Aorta (tissue), 5 donors: ENCODE measurements at places on chromosomes 13 and 19. TPM values are rescaled to one million over a fixed set of nuclear protein-coding genes. Genes with fewer than 3 reads are reported as not detected.

The THAP8 gene
- 1.8 TPM for total RNA-seq

The CNMD gene
- not detected for total RNA-seq

The CEACAM1 gene
- 5.1 TPM for total RNA-seq

DNA sequence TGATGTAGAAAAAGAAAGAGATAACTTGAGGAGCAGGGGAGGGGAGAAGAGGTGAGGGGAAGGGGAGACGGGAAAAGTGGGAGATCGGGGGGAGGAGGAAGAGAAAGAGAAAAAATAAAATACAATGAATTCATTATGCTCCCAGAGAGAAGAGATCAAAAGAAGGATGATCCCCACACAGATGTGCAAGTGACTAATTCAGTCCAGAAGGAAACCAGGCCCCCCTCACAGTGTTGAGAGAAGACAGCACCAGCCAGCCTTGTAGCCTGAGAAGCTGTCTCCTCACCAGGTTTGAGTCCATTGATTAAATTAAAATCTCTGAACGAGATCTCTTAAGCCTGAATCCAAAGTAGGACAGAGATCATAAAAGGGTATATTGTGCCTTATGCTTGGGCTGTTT is 333.7 kb upstream of the NBEA start:
- no peak for DNase-seq

DNA sequence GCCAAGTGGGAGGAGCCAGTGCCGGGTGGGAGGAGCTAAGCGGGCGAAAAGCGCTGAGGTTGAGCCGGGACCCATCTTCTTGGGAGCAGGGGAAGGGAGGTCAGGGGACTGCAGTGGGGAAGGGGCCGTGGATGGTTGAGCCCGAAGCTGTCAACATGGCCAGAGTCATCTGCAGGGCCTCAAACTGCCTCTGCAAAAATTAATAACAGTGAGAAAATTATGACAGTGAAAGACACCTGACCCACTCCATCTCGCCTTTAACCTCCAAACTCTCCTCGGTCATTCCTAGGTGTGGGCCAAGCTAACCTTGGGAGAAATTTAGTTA is 30.1 kb downstream of the ZNF557 start:
- no peak for DNase-seq

DNA sequence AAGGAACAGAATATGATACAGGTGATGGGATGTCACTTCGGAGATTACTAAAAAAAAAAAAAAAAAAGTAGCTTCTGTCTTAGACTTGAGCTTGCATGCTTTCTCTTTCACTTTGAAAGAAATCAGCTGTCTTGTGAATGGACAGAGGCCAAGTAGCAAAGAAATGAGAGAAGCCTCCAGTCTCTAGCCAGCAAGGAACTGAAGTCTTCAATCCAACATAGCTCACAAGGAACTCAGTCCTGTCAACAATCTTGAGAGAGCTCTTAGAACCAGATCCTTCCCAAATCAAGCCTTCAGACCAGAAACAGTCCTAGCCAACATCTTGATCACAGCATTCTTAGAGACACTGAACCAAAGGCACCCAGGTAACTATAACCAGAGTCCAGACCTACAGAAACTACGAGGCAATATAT is 7.7 kb downstream of the N4BP2L2 start:
- DNase-seq = no peak

DNA sequence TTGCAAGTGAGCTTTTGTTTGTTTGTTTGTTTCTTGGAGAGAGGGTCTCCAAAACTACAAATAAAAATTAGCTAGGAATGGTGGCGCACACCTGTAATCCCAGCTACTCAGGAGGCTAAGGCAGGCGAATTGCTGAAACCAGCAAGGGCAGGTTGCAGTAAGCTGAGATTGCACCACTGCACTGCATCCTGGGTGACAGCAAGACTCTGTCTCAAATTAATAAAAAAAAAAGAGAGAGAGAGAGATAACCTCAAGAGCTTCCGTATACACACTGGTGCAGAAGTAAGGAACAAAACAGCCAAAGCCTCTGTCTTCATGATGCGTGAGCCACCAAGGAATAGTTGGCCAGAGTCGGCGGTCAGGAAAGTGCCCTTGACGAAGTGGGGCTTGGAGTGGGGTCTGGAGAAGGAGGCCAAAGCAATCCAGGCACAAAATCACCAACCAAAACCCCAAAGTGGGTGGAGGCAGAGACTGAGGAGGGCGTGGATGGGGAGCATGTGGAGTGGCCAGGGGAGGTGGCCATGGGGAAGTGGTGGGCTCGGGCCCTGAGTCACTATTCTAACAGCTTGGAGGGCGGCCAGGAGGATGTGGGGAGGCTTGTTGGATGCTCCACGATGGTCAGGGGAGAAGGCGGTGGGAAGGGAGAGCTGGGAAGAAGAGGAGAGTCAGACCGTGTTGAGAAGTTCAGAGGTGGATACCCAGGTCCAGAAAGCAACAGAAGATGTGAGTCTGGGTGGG is 21.2 kb upstream of the TOMM40 start:
- peak; percentile 87 for DNase-seq

DNA sequence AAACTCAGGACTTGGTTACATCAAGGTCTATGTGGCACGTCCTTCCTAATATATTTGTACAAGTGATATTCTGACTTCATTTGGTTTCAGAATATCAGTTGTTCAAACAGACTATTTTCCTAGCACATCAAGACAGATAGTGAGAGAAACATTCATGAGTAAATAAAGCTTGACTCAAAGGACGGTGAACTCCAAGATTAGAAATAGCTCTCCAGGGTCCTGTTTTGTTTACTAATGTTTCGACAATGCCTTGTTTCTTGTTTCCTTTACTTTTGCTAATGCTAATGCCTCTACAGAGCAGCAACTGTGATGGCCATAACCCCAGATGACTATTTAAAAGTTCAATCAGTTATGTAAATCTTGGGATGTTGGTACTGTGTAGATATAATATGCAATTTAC is 313.9 kb downstream of the KLF12 start:
- no peak for DNase-seq

DNA sequence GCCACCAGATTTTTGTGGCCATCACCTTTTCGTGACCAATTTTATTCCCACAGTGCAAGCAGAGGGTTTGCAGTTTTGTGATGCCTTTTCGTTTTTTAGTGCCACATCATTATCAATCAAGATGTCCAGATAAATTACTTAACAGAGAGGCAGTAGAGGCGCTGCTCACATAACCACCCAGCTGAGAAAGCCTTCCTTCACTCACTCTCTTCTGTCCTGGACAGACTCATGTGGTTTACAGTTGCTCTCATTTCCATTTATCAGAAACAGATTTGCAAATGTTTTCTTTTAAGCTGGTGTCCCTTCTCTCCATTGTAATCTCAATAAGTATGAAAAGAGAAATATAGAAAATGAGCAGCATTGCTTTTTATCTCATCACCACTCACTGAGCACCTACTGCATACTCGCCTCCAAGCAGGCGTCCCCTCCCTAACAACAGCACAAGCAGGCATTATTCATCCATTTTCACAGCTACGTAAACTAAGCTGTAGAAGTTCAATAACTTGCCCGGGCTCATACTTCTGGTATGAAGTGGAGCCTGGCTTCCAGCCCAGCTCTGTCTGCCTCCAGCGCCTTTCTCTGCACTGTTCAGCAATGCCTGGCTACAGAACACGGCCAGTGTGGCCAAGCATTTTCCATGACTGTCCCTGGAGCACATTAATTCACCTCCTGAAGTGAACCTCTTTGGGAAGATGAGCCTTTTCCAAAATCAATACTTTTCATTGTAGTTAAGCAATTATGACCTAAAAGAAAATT is 34.6 kb upstream of the KATNAL1 start:
- DNase-seq = peak; percentile 92

DNA sequence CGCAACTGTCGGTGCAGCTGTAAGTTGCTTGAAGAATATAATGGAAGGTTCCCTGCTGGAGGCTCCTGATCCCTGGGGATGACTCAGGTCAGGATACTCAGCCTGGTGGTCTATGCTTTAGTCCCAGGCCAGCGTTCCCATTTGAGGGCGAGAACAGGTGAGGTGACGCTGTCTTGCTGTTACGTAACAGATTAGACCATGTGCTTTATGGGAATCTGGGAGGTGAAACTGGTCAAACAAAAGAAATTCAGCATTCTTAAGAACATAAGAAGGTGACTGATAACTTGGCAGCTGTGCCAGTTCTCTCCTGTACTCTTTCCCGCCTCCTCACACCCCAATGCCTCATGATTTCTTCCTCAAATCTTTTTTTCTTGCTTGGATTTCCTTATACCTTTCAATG is at the start of gene CXCL17:
Gene CXCL17 (minus strand): TSS at position 114 of the 400 bp plus-strand sequence. CDS start 114 bp downstream, outside the sequence.
- no peak for DNase-seq

DNA sequence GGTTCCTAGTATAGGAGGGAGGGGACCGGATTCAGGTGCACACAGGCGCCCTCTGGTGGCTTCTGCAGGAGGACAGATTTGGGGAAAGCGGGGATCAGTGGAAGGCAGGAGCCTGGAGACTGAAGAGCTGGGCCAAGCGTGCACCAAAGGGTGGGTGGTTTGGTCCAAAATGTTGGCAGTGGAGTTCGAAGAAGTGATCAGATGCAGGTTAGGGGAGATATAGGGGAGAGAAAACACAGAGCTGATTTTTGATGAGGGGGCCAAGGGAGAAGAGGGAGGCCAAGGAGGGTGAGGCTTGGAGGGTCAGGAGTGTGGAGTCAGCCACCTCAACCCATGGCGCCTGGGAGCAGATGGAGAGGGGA is 6.8 kb upstream of the CARM1 start:
- peak; percentile 89 for DNase-seq

DNA sequence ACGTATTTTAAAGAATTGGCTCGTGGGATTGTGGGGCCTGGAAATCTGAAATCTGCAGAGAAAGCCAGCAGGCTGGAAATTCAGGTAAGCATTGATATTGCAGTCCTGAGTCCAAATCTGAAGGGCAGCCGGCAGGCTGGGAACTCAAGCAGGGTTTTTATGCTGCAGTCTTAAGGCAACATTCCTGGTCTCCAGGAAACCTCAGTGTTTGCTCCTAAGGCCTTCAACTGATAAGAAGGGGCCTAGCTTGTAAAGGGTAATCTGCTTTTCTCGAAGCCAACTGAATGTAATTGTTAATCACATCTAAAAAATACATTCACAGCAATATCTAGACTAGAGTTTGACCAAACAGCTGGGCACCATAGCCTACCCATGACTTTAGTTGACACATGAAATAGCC is 154.4 kb downstream of the EFNB2 start:
- DNase-seq = no peak

DNA sequence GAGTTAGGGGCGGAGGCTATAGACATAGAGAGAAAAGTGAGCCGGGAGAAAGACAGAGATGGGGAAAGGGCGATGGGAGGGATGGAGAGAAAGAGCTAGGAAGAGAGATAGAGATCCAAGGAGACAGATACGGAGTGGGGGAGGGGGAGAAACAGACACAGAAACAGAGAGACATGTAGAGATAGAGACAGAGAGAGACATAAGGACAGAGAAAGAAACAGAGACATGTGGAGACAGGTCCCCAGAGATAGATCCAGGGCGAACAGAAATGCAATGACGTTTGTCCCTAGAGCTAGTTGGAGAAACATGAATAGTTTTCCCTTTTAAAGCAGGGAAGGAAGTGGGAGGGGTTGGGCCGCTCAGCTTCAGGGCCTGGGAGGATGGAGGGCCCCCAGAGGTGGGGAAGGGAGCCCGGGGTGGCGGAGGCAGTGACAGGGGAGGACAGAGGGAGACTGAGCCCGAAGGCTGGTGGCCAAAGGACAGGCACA is 4.6 kb downstream of the PPP1R14A start:
- DNase-seq = peak; percentile 80

GRCh38 chr19:32489971-32490370 is 84.4 kb downstream of the DPY19L3 start:
- no peak for DNase-seq

- no peak for DNase-seq
Observed at GRCh38 chr19:10858204-10858828, 10.1 kb downstream of the C19orf38 start.

DNA sequence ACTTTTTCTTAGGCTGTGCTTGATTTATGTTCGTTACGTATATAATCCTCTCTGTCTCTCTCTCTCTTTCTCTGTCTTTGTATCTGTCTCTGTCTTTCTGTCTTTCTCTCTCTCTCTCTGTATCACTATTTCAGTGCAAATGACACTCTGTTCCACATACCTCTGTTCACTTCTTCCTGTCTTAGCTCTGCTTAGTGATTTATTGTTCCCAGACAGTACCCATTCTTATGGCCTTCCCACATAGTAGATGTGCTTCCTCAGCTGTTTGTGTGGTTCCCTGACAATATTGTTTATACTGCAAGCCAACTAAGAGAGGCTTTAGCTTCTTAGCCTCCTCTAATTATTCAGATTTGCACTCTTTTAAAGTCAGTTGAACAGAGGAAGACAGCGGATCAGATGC is 1244.2 kb downstream of the DIAPH3 start:
- no peak for DNase-seq

DNA sequence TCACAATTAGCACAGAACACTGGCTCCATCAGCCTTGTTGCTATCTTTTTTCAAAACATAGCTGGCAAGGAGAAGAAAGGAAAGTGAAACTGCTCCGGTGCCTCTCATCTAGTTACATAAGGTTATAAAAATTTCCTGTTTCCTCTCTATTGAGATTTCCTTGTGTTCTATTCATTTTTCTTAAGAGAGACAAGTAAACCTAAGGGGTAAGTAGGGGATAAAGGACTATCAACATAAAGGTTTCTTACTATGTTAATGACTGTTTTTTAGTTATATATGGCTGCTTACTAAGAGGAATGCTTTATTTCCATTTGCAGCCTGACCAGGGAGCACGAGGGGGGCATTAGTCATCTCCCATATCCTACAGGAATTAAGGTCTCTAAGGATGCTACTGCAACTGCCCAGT is 73.2 kb upstream of the MLNR start:
- DNase-seq = no peak

DNA sequence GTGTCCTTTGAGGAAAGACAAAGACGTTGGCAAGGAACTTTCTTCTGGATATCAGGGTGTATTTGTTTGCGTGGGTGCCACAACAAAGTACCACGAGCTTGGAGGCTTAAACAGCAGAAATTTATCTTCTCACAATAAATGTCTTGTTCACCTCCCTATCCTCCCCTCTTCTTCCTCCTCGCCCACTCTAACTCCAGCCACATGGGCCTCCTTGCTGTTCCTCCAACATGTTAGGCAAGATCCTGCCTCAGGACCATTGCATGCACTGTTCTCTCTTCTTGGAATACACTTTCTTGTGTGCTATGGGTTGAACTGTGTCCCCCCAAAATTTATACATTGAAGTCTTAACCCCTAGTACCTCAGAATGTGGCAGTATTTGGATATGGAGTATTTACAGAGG is 45.7 kb downstream of the VAV1 start:
- no peak for DNase-seq

GRCh38 chr13:112902669-112903068 is 66.3 kb upstream of the MCF2L start:
- no peak for DNase-seq

GRCh38 chr13:40613192-40613818 is 53.1 kb downstream of the FOXO1 start:
- no peak for DNase-seq

GRCh38 chr19:14786421-14786851 is 8.1 kb upstream of the ADGRE2 start:
- DNase-seq = no peak

GRCh38 chr19:1105008-1105872 is 1.4 kb downstream of the GPX4 start:
- DNase-seq = no peak

- no peak for DNase-seq
Observed at GRCh38 chr13:103188713-103189326, 122.6 kb upstream of the SLC10A2 start.
